ENCODE measurements at places on chromosomes 7 and 10.

DNA sequence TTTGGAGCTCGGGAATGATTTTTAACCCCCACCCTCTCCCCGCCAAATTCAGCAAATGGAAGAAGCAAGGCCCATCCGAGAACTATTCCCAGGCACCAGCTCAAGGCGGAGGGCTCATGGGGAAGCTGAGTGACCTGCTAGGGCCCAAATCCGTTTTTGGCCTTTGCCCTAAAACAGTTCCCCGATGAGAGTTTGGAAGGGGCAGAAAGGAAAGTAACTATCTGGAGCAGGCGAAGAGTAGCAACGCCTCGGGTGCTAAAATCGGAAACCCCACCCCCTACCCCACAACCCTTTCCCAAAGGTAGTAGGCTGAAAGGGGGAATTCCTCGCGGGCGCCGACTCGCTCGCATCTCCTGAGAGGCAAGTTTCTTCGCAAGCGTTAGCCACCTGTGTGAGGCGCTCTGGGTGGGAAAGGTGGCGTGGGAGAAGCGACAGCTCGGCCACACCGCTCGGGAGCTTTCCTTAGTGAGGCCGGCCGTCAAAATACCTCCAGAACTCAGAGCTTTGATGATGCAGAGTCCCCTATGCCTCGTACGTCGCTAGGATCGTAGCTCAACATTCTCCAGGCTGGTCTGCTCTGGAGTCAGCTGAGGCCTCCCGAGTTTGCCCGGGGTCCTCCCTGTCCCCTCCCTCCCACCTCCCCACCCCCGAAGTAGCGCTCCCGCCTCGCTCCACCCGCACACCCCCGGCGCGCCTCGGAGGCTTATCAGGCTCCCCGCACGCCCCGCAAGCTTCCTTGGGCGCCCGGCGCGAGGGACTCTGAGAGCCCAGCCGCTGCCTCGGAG is 642 bp upstream of the PRKG1 start:
- DNase-seq: no peak

GRCh38 chr10:20162123-20162522 is 345.9 kb downstream of the PLXDC2 start:
- DNase-seq: no peak

DNA sequence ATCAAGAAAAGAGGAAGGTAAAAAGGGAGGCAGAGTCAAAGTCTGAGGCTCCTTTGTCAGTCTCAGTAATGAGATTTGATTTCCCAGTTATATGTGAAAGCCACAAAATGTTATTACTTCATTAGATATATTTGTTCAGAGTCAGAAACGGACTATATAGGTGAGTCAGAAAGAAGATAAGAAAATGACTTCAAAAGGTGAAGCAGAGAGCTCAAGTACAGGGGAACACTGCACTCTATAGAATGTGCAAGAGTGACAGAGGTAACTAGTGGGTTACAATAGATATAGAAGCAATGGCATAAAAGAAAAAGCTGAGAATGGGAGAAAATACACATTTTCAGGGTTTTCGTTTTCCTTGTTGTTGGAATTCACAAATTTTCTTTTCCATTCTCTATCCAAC is 43.3 kb downstream of the DGKB start:
- DNase-seq: no peak

- DNase-seq: no peak
These were observed 76.0 kb upstream of the DNAAF5 start for GRCh38 chr7:650339-651031.
